ENCODE measurements at places on chromosomes 11 and 22. TPM values are rescaled to one million over a fixed set of nuclear protein-coding genes. Genes with fewer than 3 reads are reported as not detected.

OR5AN1 gene
- polyA plus RNA-seq: not detected

SYT12 gene
- polyA plus RNA-seq: 0.50 TPM

GLYATL2 gene
- not detected for polyA plus RNA-seq

TMEM191B gene
- polyA plus RNA-seq: 8.0 TPM

UPB1 gene
- 0.39 TPM for polyA plus RNA-seq

CYB5R2 gene
- polyA plus RNA-seq: 38.5 TPM

GRAP2 gene
- polyA plus RNA-seq: 0.51 TPM

SPINDOC gene
- polyA plus RNA-seq: 9.9 TPM

OR10S1 gene
- not detected for polyA plus RNA-seq

RPL3 gene
- polyA plus RNA-seq: 1,044 TPM

TRIM34 gene
- 2.7 TPM for polyA plus RNA-seq

SERHL2 gene
- polyA plus RNA-seq: 3.3 TPM

PLAAT3 gene
- 59.9 TPM for polyA plus RNA-seq

RPS6KA4 gene
- 44.8 TPM for polyA plus RNA-seq

APOBEC3F gene
- 10.0 TPM for polyA plus RNA-seq

OR8J1 gene
- polyA plus RNA-seq: not detected

BAIAP2L2 gene
- polyA plus RNA-seq: 8.2 TPM

TM7SF2 gene
- polyA plus RNA-seq: 194 TPM

SLC17A6 gene
- not detected for polyA plus RNA-seq

FAM227A gene
- 2.3 TPM for polyA plus RNA-seq

WBP2NL gene
- polyA plus RNA-seq: not detected

OPCML gene
- 0.98 TPM for polyA plus RNA-seq

LSP1 gene
- polyA plus RNA-seq: 47.0 TPM

PDGFB gene
- 4.1 TPM for polyA plus RNA-seq

LMO2 gene
- polyA plus RNA-seq: 5.5 TPM

MUC5AC gene
- polyA plus RNA-seq: 0.02 TPM

SCGB1A1 gene
- not detected for polyA plus RNA-seq

MRGPRX3 gene
- not detected for polyA plus RNA-seq

GPR83 gene
- 0.39 TPM for polyA plus RNA-seq

FOLR1 gene
- 13.4 TPM for polyA plus RNA-seq

TTC28 gene
- 13.9 TPM for polyA plus RNA-seq

ACRV1 gene
- polyA plus RNA-seq: 0.08 TPM

CSF2RB gene
- not detected for polyA plus RNA-seq

CASP12 gene
- not detected for polyA plus RNA-seq

DNAJB7 gene
- polyA plus RNA-seq: 0.66 TPM

RIBC2 gene
- polyA plus RNA-seq: 0.56 TPM

SLC22A8 gene
- polyA plus RNA-seq: not detected

JAM3 gene
- polyA plus RNA-seq: 20.3 TPM

CLCF1 gene
- 6.5 TPM for polyA plus RNA-seq

IL17REL gene
- not detected for polyA plus RNA-seq

SMIM38 gene
- 0.64 TPM for polyA plus RNA-seq

OR8A1 gene
- polyA plus RNA-seq: not detected

KCNJ5 gene
- polyA plus RNA-seq: 1.2 TPM

DDIAS gene
- polyA plus RNA-seq: 0.92 TPM

SAA4 gene
- 75.6 TPM for polyA plus RNA-seq

EMID1 gene
- polyA plus RNA-seq: 15.0 TPM

SCN4B gene
- polyA plus RNA-seq: 1.1 TPM

OR52N4 gene
- polyA plus RNA-seq: not detected

GAL gene
- 15.5 TPM for polyA plus RNA-seq

MAPK8IP2 gene
- polyA plus RNA-seq: 3.8 TPM

C11orf16 gene
- not detected for polyA plus RNA-seq

Measured in hepatocyte (in vitro differentiated cells).